Ascending aorta (tissue), 2 donors: ENCODE measurements at places on chromosomes 2 and 18.

DNA sequence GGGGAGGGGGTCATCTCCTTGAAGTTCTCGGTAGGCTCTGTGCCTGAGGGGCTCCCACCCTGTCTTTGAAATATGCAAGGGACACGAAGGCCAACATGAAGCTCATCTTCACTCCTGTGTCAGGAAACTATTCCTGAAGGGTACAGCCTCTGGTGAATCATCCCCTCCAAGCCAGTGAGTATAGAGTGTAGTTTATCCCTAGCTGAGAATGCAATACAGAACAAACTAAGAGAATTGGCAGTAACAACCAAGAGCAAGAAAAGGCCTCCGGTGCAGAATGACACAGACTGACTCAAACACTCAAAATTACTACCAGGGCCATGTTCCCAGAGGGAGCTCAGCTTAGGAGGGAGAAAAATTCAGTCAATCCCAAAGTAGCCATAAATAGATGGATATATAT, 413.3 kb downstream of the BCL11A start:
- DNase-seq = no peak

DNA sequence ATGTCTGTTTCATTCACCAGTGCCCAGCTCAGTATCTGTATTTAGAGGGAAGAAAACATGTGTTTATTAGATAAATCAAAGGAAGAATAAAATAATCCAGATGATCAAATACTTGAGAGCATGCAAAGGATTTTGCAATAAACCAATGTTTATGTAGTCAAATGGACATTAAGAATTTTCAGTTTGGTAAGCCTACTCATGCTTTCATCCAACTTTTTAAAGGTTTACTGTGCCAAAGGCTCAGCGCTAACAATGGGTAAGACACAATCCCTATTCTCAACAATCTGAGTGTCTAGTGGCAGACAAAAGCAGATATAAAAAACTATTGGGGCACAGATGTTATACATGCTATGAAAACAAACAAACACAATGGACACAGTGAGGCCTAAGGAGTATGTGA, 26.3 kb downstream of the GRB14 start:
- DNase-seq = no peak

DNA sequence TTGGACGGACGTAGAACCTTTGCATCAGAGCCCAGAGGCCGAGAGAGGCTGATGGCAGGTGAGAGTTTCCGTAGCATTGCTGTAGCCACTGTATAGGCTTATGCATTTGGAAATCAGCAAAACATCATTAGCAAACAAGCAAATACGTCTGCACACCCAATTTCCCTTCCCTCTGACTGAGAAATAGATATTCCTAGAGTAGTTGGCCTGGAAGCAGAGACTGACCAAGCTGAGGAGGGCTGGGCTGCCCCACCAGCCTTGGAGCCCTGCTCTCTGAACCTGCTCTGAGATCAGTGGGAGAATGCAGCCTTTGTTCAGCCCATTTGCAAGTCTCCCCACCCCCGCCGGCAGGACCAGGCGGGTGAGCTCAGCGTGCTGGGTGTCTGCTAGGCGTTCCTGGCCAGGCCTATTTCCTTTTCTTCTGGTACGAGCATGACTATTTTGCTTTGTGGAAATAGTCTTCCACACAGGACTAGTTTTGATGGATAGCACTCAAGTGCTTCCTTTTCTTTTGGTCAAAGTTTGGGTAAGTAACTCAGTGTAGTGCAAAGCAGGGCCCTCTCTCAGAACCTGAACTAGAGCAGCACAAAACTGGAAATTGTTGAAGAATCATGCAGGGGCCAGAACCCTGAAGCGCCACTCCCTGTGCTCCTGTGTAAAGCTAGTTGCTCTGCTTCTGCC, 21.9 kb upstream of the RNF149 start:
- no peak for DNase-seq

DNA sequence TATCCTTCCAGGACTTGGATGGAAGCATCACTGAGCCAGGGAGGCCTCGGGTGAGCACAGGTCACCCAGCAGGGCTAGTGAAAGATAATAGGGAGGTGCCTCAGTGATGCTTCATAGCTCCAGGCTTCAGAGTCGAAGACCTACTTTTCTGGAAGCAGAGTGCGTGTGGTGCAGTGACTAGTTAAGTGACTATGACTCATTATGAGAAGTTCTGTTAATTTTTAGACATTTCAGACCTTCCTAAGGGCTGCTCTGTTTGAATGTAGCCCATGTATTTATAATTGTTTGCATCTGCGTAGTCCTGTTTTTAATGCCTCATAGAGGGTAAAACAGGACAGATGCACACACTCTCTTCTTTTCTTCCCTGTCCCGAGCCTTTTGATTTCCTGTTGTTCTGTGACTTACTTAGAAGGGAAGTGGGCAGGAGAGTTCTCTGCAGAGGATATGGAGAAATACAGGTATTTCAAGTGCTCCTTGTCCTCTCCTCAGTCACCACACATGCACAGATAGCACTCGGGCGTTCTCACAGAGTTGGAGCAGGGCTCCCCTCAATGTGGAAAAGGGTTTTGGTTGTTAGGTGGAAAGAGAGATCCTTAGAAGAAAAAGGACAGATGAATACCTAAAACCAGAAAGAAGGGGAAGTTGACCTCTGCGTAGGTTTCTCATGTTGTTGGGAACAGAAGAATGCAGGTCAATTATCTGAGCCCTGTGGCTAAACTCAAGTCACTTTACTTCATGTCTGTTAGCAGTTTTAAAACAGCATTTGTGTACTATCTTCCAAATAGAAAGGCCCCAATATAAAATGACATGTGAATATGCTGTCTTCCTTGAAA, 34.7 kb downstream of the RALB start:
- no peak for DNase-seq

DNA sequence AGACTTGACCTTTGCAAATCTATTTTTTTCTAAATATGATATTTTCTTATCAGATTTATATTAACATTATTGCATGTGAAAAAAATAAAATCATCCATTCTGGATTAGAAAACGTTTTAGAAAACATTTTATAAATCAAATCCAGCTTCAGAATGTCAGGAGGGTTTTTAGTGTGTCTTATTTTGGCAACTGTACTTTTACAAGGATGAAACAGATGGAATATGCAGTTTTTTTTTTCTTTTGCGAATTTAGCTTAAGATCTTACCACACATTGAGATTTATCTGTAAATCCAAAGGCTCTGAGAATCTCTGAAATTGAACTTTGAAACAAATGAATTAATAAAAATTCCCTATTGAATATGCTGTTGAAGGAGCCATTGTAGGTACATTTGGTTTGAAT, 36.7 kb downstream of the FAM171B start:
- DNase-seq = no peak

- no peak for DNase-seq
Measured at GRCh38 chr2:20016346-20016745, 3.9 kb upstream of the MATN3 start.

DNA sequence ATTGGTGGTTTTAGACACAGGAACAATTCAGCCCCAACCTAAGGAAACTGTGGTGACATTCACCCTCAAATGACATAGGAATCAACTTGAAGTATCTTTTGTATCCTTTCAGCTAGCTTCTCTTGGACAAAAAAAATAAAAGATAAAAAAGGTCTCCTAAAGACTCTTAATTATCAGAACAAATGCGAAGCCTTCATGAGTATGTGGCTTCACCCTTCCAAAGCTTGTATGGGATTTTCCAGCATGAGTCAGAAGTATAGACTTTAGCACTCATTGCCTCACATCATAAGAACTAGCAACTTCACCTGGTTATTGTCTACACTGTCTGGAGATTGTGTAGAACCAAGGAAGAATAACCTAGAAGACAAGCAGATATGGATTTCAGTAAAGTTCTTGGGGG, 135.4 kb downstream of the LAMA3 start:
- DNase-seq = no peak
